Stimulated activated CD8-positive, alpha-beta memory T cell treated with anti-CD3 and anti-CD28 coated beads, Interleukin-12 subunit alpha, Interleukin-12 subunit beta, amount 100 ng/mL, for 4 hours (primary cell): ENCODE measurements at places on chromosomes 4 and X.

DNA sequence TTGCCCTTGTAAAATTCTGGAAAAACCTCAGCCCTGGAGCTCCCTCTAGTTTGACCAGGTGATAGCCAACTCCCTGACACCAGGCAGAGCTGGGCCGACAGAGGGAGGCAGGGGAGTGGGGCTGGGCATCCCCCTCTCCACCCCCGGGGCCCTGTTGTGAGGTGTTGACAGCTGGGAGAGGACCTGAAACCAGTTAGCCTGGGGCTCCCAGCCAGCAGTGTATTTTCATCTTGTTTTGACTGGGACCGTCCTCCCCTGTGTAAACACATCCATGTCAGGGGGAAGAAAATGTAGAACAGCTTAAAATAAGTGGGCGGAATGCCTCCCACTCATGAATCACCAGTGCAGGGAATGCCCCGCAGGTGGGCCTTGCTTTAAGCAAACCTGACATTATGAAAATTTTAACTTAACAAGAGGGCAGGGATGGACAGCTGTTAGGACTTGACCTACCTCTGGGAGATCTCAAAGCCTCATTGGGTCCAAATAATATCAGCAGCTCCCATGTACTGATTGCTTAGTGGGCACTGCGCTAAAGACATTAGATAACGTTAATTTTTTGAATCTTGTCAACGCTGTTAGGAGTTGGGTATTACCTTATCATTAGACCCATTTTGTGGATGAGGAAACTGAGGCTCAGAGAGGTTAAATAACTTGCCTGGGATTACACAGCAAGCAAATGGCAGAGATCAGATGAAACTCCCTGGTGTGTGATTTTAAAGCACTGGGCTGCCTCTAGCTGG is 45.9 kb downstream of the TSC22D3 start:
- no peak for DNase-seq

GRCh38 chr4:1367936-1368289 is 20.9 kb downstream of the UVSSA start:
- no peak for DNase-seq

DNA sequence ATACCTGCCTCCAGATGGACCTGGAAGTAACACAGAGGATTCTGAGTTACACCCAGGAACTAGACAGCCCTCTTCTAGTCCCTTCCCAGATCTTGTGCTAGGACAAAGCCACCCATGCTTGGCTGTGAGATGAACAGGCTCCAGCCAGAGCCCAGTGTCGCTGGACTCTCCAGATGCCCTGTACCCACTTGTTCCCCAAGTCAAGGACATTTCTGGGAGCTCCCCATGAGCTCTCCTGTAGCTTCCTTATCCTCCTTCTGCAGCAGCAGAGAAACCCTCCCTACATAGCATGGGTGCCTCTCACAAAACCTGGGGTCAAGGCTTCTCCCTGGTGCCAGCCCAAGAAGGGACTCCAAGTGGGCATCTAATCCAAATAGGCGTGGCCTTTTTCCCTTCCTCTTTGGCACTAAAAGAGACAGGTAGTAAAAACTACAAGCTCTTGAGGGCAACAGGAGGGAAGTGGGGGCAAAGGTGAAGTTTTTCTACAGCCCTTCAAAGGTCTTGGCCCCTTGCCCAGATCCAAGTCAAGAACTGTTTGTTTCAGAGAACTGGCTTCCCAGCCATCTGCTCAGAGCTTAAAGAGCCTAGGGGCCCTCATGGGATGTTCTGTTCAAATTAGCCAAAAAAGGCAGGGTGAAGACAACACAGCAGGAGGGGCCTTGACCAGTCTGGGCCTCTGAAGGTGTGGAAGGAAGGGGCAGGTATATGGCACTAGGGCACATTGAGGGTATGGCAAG is 8.5 kb upstream of the ERCC6L start:
- no peak for DNase-seq

GRCh38 chrX:64642482-64642881 is 247.2 kb upstream of the MTMR8 start:
- no peak for DNase-seq

DNA sequence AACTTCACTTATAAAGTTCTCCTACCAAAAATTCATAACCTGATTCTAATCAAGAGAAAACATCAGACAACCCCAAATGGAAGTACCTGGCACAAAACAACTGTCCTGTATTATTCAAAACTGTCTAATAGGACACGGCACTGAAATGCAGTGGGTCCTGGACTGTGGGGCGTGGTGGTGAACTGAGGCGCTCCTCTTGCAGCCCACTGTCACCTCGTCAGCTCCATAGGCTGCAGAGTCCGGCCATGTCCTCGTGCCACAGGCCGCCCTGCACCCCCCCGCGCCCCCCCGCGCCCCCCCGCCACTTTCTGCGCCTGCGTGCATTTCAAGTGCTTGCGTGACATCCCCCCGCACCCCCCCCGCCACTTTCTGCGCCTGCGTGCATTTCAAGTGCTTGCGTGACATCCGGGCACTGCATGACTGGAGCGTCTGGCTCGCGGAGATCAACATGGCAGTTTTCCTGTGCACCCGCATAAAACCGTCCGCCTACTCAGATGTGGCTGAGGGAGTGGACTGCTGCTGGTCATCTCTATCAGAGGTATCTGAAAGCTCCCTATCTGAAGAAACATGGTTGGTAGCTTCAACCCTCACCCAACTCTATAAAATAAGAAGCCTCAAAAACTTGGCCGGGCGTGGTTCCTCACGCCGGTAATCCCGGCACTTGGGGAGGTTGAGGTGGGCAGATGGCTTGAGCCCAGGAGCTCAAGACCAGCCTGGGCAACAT is 28.8 kb downstream of the ATXN3L start:
- DNase-seq, result no peak

GRCh38 chrX:106035064-106035463 is 3.5 kb downstream of the SERPINA7 start:
- DNase-seq, result no peak

DNA sequence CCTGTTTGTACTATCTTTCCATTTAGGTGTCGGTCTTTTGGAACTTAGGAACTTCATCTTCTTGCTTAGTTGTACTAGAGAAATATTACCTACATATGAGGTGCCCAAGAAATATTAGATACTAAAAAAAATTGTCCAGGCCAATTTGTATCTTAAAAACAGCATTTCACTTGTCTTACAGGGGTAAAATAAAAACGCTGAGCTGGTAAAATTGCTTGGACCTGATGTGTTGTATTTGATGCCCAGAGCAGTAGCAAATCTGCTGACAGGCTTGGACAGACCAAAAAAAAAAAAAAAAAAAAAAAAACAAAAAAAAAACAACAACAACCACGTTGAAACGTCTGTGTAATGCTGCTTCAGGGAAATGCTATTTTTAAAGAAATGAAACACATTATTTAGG is 150.4 kb upstream of the ARX start:
- no peak for DNase-seq

GRCh38 chr4:64407000-64407399 is 2.2 kb downstream of the TECRL start:
- DNase-seq, result no peak

DNA sequence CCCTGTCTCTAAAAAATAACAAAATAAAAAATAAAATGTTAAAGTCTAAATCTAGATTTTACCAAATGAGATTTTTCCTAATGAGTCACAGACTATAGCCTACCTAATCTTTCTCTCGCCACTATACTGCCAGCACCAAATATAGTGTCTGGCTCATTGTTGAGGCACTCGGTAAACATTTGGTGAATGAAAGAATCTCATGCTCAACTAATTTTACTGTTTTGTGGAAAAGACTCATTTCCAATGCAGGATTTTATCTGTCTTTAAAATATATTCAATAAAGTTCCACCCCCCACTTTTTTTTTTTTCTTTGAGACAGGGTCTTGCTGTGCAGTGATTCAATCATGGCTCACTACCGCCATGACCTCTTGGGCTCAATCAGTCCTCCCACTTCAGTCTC is 71.5 kb downstream of the PLS3 start:
- DNase-seq, result no peak

DNA sequence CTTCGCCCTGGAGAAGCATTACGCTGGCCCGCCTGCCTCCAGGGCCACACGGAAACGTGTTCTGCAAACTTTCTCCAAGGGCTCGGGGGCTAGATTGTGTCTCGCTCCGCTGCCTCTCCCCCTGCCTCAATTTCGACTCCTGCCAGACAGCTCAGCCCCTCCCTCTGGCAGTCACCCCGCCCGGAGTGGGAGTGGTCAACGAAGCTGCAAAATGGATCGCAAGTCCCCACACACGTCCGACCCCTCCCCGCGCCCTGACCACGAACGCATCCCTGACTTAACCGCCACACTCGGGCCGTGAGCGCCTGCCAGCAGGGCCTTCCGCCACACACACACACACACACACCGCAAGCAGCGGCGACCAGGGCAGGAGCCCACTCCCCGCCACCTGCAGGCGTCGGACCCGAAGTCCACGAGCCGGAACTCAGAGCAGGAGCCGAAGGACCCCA is 47.0 kb upstream of the NKAP start:
- DNase-seq, result no peak

- no peak for DNase-seq
Measured at GRCh38 chr4:151530230-151530629, 121.3 kb downstream of the FHIP1A start.

GRCh38 chr4:133372699-133373098 is 223.6 kb downstream of the PCDH10 start:
- DNase-seq, result no peak

- no peak for DNase-seq
Measured at GRCh38 chr4:33104273-33104672, 2384.1 kb downstream of the PCDH7 start.

DNA sequence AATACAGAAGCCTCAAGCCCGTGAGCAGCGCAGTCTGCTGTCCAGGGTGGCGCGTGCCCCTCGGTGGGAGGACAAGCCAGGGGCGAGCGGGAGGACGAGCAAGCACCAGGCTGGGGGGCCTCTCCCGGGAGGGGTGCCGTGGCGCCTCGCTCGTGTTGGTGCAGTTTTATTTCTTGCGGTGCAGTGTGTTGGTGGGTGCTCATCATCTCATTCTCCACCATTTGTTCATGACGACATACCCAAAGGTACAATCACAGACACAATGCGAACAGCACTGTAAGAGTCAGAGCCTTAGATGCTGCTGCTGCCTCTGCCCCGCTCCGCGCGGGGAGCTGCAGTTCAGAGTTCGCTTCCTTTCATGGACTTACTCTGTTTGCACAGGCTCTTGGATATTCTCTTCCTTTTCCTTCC is 30.3 kb downstream of the RGS12 start:
- no peak for DNase-seq

DNA sequence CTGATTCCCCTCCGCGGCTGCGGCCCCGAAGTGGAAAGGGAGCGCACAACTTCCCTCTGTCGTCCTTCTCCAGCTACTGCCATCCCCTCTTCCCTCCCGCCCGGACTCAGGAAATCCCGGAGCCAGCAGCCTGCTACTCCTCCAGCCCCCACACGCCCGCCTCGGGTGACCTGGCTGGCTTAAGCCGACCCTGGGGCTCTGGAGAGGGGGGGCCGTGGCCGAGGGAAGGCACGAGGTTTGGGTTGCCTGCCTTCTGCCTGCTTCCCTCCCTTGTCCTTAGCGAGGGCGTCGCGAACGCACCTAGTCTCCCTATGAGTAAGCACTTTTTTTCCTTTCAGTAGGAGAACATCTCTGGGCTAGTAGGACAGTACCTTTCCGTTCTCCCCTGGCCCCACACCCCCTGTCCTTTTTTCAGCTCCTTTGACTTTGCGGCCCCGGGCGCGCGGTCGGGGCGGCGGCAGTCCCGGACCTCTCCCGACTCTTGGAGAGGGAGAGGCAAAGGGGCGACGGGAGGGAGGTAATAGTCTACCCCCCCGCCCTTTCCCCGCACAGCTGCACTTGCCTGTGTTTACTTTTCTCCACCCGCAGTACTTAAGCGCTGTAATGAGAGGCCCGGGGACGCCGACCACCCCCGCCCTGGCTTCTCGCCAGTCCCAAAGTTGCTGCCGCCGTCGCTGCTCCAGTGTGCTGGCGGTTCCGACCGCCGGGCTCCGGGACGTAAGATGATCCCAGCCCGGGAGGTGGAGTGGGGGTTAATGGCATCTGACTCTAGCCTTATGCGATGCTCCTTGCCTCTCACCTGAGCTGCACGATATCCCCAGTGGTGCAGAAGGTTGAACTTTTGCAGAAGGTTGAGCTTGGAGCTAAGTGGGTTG is 868 bp downstream of the PLS3 start:
- no peak for DNase-seq
